ENCODE measurements at places on chromosomes 7 and 10. TPM values are rescaled to one million over a fixed set of nuclear protein-coding genes. Genes with fewer than 3 reads are reported as not detected.

- DNase-seq, result no peak
Observed at GRCh38 chr10:74079936-74080590, 70.6 kb downstream of the AP3M1 start.

DNA sequence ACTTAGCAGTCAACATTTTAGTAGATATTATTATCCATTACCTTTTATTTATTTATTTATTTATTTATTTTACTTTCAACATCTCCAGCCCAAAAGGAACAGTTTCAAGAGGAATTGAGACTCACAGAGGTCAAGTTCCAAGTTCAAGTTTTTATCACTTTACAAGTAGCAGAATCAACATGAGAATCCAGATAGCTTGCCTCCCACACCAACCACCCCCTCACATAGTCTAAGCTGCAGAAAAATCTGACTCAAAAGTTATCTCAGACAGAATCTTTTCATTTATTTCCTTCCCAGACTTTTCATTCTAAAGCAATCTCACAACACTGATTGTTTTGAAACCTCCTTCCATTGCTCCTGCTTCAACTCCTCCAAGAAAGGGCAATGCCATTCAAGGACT lies 129.6 kb downstream of the GRM3 start:
- no peak for DNase-seq

GRCh38 chr10:89296220-89296648 lies 5.6 kb upstream of the IFIT2 start:
- no peak for DNase-seq

- no peak for DNase-seq
Observed at GRCh38 chr10:92027141-92027540, 103.6 kb downstream of the BTAF1 start.

- DNase-seq, result no peak
Observed at GRCh38 chr7:42080841-42081586, 156.0 kb downstream of the GLI3 start.

GRCh38 chr7:5426226-5426475 lies 2.5 kb upstream of the TNRC18 start:
- DNase-seq, result no peak

DNA sequence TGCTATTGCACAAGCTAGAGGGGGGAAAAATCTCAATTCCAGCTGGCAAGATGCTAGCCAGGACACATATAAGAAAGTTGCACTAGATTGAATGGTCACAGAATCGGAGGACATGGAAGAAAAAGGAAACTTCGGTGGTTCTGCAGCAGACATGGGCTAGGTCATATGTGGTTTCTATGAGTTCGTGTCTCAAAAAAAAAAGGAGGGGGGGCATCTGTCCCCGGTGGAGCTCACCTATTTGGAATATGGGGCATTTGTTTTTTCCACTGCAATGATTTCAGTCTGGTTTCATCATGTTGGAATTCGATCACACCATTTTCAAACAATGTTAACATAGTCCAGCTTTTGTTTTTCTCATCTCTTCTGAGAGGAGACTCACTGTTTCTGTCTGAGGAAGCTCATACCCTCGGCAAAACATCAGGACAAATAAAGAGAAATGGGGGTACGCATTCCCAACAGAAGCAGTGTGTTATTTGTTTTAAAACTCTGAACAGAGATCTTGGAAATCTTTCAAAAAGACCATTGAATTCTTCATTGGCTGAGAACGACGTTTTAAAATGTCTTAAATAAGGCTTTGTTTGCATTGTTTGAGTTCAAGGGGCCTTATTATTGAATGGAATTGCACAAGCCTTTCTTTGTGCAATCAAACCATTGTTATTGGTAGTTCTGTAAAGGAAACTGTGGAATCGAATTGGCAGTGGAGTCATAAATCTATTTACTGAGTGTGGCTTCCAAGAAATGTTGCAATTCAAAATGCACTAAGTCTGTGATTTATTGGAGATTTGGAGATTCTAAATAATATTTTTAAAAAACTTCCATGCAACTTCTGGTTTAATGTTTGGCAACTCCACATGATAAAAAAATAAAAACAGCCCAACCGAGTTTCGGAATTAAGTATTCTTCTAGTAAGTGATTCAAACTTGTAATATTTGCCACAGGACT lies 173.2 kb downstream of the RTKN2 start:
- no peak for DNase-seq

GRCh38 chr10:3241274-3241921 lies 68.8 kb upstream of the PITRM1 start:
- DNase-seq, result no peak

DNA sequence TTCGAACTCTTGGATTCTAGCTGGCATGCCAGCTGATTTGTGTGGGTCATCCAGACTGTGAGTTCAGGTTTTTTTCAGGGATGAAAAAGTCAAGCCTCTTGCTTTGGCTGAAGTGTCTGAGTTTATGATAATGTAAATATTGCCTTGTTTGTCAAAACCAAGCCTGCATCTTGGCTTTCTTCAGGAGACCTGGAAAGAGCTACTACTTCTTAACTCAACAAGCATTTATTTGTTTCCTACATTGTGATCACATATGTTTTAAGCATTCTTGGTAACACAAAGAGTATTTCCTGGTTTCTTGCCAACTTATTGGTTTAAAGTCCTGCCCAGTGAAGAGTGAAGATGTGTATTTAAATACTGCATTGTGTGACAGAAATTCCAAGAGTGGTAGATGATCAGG lies 407.1 kb downstream of the LRMDA start:
- no peak for DNase-seq

DNA sequence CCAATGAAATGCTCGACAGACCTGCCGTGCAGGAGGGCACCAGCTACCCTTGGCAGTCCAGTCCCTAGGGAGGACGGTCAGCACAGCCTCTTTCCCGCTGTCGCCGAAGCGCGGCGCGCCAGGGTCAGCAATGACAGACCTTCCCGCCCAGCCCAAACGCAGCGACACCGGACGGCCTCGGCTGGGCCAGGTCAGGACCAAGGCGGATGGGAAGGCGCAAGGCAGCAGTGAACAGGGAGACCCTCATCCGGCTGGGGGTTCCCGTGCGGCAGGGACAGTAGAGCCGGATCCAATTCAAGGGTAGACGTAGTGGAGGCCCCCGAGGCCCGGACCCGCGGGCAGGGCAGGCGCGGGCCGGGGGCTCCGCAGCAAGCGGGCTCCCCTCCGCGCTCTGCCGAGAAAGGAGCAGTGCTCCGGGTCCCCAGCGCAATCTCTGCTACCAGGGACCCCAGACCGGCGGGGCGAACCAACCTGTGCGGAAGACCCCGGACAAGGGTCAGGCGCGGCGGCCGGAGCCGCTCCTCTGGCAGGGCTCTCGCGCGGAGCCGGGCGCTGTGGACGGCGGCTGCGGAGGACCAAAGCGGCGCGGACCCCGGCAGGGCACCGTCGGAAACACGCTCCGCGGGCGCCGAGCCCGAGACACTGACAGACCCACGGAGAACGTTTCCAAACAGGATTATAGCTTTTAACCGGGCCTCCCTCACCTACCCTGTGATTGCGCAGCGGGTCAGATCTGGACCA lies at the start of gene SEC31B:
Gene SEC31B (minus strand): TSS at position 551 of the 741 bp plus-strand sequence. CDS start 2,909 bp downstream, outside the sequence.
- DNase-seq, result peak; percentile 44

Gene CD36
- polyA plus RNA-seq, result 529 TPM

Gene EIF4EBP2
- polyA plus RNA-seq, result 20.6 TPM

Gene TMEM229A
- not detected for polyA plus RNA-seq

Gene MOGAT3
- polyA plus RNA-seq, result not detected

Gene JAZF1
- polyA plus RNA-seq, result 20.4 TPM

DNA sequence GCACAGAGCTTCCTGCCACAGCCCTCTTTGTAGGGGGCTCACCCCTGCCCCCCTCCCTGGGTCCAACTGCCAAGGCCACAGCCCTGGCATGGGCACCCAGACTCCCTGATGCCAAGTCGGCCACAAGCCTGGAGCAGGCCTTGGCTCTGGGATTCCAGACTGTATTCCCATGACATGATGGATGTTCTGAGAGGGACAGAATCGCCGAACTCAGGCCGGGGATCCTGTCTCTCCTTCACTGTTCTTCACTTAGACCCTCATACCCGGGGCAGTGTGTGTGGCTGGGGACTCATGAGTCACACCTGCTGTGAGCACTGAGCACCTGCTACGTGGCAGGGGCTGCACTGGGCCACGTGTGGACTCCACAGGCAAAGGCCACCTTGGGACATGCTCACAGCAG lies 7.9 kb downstream of the CALML5 start:
- DNase-seq, result no peak

- peak; percentile 40 for DNase-seq
Observed at GRCh38 chr10:50385624-50386023, 134.3 kb upstream of the ASAH2 start.

Gene ZNHIT1
- 89.8 TPM for polyA plus RNA-seq

DNA sequence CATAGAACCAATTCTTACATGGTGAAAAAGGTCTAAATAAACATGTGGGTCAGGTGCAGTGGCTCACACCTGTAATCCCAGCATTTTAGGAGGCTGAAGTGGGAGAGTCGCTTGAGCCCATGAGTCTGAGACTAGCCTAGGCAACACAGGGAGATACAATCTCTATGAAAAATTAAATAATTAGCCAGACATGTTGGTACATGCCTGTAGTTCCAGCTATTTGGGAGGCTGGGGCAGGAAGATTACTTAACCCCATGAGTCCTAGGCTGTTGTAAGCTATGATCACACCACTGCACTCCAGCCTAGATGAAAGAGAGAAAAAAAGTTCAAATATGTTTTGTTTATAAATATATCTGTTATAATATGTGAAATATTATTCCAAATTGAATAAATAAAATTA lies 643.6 kb downstream of the IPMK start:
- no peak for DNase-seq

- DNase-seq, result no peak
Observed at GRCh38 chr7:127239814-127240213, 12.9 kb downstream of the GRM8 start.

DNA sequence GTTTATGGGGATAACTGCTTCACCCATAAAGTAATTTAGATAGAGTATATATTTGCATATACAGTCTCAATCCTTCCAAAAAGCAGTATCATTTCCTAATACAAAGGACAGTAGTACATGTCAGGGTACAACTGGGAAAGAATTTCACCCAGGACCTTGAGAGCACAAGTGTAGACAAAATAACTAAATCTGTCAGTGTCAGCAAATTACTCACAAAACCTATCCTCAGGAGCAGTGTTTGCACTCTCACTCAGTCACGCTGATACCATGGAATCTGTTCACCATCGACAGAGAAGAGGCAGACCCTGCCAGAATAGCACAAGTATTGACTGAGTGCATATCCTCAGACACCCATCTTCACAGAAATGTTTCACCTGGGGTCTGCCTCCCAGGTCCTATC lies 554.7 kb upstream of the PHF14 start:
- no peak for DNase-seq

Gene ATOH7
- polyA plus RNA-seq, result not detected

DNA sequence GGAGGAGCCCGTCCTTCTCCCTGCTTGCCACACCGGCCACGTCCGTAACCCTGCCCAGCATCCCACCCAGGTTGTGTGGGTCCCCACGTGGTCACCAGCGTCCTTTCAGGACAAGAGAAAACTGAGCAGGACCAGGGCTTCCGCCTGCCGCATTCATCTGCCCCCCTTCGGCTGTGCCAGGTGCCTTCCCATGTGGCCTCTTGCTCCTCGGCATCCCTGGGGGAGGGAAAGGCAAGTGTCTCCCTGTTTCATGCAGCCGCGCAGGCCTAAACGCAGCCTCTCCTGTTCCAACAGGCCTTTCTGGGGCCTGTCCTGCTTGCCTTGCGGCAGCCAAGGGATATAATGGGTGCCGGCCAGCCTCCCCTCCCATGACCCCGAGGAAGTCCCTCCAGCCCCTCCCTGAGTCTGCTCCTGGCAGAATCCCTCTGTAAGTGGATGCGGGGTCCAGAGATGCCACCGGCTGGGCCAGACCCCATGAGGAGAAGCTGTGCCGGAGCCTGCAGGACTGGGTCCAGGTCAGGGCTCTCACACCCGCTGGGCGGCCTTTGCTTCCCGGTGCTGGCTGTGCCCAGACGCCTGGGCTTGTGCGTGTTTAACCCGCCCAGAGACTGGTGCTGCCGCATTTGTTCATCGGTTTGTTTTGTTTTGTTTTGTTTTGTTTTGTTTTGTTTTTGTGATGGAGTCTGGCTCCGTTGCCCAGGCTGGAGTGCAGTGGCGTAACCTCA lies 23.1 kb downstream of the SHH start:
- no peak for DNase-seq

DNA sequence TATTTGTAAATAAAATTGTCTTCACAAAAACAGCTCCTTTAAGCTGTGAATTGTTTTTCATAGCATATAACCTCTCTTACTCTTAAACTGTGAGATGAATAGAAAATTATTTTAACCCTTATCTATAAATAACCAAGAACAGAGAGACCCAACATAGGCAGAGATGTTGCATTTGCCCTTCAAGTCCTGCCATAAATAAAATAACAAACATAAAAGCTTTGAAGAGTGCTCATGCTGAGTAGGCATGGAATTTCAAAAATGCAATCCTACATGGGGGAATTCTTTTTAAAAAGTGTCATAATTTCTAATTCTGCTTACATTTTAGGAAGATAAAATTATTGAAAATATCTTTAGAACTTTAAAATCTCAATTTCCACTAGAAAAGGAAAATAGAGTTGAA lies 124.1 kb upstream of the FERD3L start:
- no peak for DNase-seq

Gene MRPS24
- 284 TPM for polyA plus RNA-seq

GRCh38 chr7:23341846-23342598 lies 42.9 kb downstream of the MALSU1 start:
- DNase-seq, result no peak

GRCh38 chr10:102635377-102635776 lies 8.9 kb upstream of the TRIM8 start:
- no peak for DNase-seq

Measured in heart left ventricle (tissue), 16 donors.